Hypothalamus (tissue), 51 donors: ENCODE measurements at places on chromosomes 12 and 14.

GRCh38 chr12:108585864-108586263 lies 12.0 kb downstream of the TMEM119 start:
- DNase-seq, result no peak

GRCh38 chr14:65132855-65133254 lies 30.5 kb upstream of the MAX start:
- DNase-seq, result no peak

DNA sequence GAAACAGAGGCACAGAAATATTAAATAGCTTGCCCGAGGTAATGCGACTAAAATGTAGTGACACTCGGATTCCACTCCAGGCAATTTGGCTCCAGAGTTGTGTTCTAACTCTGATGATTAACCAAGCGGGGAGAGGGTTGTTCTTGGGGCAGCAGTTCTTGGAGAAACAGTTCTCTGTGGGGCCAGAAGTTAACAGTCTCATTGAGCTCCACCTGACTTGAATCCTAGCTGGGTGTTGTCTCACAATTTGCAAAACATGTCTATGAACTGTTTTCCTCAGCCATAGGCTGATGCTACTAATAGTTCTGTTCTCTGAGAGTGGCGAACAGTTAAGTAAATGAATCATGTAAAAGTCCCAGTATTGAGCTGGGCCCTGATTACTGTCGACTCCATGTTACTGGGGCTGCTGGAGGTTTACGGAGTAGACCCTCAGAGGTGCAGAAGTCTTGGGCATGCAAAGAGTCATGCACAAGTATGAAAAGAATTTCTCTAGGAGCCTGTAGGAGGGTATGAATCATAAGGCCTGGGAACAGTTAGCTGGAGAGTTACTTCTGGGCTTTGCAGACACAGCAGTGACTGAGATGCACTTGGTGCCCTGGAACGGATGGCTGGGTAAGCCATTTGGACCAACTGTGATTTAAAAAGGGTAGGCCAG lies 15.4 kb upstream of the NIN start:
- DNase-seq, result no peak

- no peak for DNase-seq
Observed at GRCh38 chr12:125373375-125373774, 308.1 kb downstream of the AACS start.

DNA sequence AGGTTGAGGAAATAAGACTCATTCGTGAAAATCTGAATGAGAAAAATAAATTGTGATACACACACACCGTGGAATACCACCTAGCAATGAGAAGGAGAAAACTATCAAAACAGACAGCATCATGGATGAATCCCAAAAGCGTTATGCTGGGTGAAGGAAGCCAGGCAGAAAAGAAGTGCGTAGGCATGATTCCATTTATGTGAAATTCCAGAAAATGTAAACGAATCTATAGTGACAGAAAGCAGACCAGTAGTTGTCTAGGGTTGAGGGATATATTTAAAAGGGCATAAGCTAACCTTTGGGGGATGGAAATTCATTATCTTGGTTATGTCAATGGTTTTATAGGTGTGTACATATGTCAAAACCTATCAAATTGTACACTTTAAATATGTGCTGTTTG lies 42.5 kb upstream of the ANO2 start:
- DNase-seq, result no peak

DNA sequence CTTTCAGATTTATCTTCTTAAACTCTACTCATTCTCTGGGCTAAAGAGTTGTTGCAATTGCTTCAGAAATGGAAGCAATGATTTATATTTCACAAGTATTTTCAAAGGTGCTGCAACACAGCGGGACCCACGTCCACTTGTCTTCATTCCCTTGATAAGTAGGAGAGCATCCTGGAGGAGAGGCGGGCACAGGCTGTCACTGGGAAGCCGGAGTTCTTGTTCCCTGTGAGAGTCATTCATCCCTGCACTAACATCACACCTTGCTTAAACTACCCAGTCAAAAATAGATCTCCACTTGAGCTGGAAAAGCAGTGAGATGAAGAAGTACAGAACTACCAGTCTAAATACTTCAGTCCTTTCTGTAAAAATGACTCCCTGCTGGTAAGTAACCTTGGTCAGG lies 160.5 kb upstream of the RASSF8 start:
- no peak for DNase-seq

GRCh38 chr12:57619434-57620244 lies 8.4 kb downstream of the ARHGEF25 start:
- no peak for DNase-seq

DNA sequence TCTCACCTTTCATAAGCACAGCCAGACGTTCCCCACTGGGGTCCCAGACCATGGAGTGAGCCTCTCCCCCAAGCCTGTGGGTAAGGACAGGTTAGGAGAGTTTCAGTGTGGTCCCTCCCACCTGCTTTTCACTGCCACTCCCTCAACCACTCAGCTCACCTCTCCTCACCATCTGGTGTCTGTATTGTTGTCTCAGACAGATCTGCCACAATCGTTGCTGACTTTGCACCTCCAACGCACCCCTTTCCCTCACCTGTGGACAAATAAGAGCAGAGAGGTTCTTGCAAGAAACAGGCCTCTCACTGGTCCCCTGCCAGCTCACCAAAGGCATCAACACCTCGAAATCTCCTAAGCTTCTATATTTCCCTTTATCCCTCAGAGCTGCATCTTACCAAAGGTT lies 8.8 kb downstream of the MYG1 start:
- DNase-seq, result no peak
